ENCODE measurements at places on chromosomes 13 and 19.

GRCh38 chr19:3512562-3513228 lies 6.6 kb downstream of the FZR1 start:
- H3K27me3 ChIP-seq: no peaks in the 10 kb centered on the region
- no peak for DNase-seq
- H3K36me3 ChIP-seq: peaks cover 13% of the 10 kb centered on the region
- no peak overlapping the region for H3K27ac ChIP-seq

GRCh38 chr13:50645092-50645491 lies 198.4 kb downstream of the DLEU7 start:
- H3K27ac ChIP-seq: no peak overlapping the region
- H3K4me1 ChIP-seq: no peaks in the 10 kb centered on the region
- H3K4me3 ChIP-seq: no peak overlapping the region
- no peaks in the 10 kb centered on the region for H3K36me3 ChIP-seq
- H3K27me3 ChIP-seq: peaks cover 14% of the 10 kb centered on the region
- DNase-seq: no peak

- H3K27ac ChIP-seq: no peak overlapping the region
- H3K36me3 ChIP-seq: no peaks in the 10 kb centered on the region
- H3K27me3 ChIP-seq: no peaks in the 10 kb centered on the region
- H3K4me3 ChIP-seq: no peak overlapping the region
Measured at GRCh38 chr19:22427547-22427946, 5.4 kb upstream of the ZNF98 start.

DNA sequence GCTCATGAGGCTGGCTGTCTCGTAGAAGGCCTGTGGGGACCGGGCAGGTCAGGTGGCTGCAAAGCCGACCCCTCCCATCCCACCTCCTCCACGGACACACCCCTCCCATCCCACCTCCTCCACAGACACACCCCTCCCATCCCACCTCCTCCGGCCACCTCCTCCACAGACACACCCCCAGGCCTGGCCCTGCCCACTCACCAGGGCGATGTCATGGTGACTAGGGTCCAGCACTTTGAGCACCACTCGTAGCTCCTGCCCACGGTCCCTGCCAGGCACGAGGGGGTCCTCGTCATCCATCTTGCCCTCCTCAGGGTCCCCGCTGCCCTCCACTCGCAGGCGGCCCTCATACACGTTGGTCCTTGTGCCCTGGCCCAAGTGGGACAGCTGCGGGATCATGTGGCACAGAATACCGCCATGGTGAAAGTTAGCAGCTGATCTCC lies 18.8 kb downstream of the TYK2 start:
- H3K27me3 ChIP-seq: no peaks in the 10 kb centered on the region
- no peak for DNase-seq
- H3K36me3 ChIP-seq: peaks cover 68% of the 10 kb centered on the region
- no peaks in the 10 kb centered on the region for H3K4me1 ChIP-seq
- no peak overlapping the region for H3K4me3 ChIP-seq
- H3K27ac ChIP-seq: no peak overlapping the region

- peak; percentile 19 for DNase-seq
- no peaks in the 10 kb centered on the region for H3K36me3 ChIP-seq
- no peak overlapping the region for H3K4me3 ChIP-seq
- H3K27me3 ChIP-seq: no peaks in the 10 kb centered on the region
- H3K27ac ChIP-seq: no peak overlapping the region
- peaks cover 40% of the 10 kb centered on the region for H3K4me1 ChIP-seq
Measured at GRCh38 chr19:16585808-16586476, 13.7 kb upstream of the SLC35E1 start.

DNA sequence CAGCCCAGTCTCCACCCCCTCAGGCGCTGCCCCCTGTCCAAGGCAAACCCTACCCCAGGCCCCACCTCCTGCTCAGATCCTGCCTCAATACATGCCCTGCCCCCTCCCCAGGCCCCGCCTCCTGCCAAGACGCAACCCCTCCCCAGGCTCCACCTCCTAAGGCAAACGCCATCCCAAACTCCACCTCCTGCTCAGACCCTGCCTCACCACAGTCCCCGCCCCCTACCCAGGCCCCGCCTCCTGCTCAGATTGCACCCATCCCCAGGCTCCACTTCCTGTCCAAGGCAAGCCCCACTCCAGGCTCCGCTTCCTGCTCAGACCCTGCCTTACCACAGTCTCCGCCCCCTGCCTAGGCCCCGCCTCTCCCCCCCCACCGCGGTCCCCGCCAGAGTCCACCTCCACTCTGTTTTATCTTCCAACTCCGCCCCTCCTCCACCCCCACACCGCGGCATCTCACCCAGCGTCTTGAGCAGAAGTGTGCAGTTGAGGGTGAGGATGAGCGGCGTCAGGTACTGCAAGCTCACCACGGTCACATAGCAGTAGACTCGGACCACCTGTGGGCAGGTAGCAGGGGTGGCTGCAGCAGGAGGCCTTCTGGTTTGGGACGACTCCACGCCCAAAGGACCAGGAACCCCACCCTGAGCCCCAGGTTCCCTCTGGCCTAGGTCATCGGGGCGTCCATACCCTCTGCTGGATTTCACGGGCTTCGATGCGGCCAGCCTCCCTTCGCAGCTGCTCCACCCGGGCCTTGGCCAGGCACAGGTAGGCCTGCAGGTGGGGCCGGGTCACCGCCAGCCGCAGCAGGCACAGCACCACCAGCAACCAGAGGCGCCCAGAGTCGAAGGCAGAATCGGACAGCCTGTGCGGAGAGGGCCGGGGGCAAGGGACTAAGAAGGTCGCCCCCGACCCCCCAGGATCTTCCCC lies 17.7 kb downstream of the TMEM161A start:
- H3K4me1 ChIP-seq: no peaks in the 10 kb centered on the region
- H3K36me3 ChIP-seq: peaks cover 12% of the 10 kb centered on the region
- no peak overlapping the region for H3K27ac ChIP-seq
- no peaks in the 10 kb centered on the region for H3K27me3 ChIP-seq
- no peak overlapping the region for H3K4me3 ChIP-seq
- peak; percentile 62 for DNase-seq

- peaks cover 9% of the 10 kb centered on the region for H3K4me1 ChIP-seq
- no peak overlapping the region for H3K27ac ChIP-seq
- no peak overlapping the region for H3K4me3 ChIP-seq
- no peak for DNase-seq
Measured at GRCh38 chr19:10831987-10832938, 3.7 kb downstream of the TMED1 start.

GRCh38 chr19:49968279-49968922 lies 7.4 kb upstream of the SIGLEC11 start:
- H3K4me1 ChIP-seq: no peaks in the 10 kb centered on the region
- no peaks in the 10 kb centered on the region for H3K36me3 ChIP-seq
- no peak overlapping the region for H3K27ac ChIP-seq
- H3K4me3 ChIP-seq: no peak overlapping the region
- H3K27me3 ChIP-seq: peaks cover 8% of the 10 kb centered on the region

GRCh38 chr19:33171222-33171795 lies 22.8 kb upstream of the LRP3 start:
- H3K36me3 ChIP-seq: no peaks in the 10 kb centered on the region
- no peak overlapping the region for H3K4me3 ChIP-seq

- H3K4me3 ChIP-seq: no peak overlapping the region
- no peak overlapping the region for H3K27ac ChIP-seq
- no peaks in the 10 kb centered on the region for H3K36me3 ChIP-seq
- DNase-seq: no peak
Measured at GRCh38 chr13:79237981-79238380, 168.1 kb downstream of the RBM26 start.

GRCh38 chr13:23963184-23963931 lies 66.1 kb upstream of the C1QTNF9B start:
- H3K4me1 ChIP-seq: no peaks in the 10 kb centered on the region
- no peaks in the 10 kb centered on the region for H3K27me3 ChIP-seq
- H3K36me3 ChIP-seq: no peaks in the 10 kb centered on the region
- no peak overlapping the region for H3K27ac ChIP-seq
- DNase-seq: no peak
- no peak overlapping the region for H3K4me3 ChIP-seq

DNA sequence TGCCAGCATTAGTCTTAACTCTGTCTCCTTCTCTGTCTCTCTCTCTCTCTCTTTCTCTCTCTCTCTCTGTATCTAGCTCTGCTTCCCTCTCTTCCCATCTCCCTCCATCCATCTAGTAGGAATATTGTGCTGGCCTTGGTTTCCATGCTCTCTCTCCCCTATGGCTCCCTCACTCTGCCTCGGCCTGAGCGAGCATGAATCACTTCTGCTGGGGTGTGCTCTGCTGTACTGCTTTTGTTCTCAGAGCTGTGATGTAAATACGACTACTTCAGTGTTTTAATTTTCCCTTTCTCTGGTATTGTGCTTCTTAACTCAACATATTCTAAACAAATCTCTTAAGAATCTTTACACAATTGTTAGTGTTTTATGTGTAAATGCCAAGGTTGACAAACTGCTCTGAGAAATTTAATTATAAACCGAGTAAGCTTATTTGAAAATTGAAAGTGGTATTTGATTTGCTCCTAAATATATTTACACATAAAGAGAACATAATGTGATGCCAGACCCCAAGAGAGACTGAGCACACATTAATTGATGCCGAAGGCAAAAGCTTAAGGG lies 211.5 kb upstream of the KL start:
- H3K27ac ChIP-seq: no peak overlapping the region
- no peaks in the 10 kb centered on the region for H3K36me3 ChIP-seq
- no peak overlapping the region for H3K4me3 ChIP-seq

DNA sequence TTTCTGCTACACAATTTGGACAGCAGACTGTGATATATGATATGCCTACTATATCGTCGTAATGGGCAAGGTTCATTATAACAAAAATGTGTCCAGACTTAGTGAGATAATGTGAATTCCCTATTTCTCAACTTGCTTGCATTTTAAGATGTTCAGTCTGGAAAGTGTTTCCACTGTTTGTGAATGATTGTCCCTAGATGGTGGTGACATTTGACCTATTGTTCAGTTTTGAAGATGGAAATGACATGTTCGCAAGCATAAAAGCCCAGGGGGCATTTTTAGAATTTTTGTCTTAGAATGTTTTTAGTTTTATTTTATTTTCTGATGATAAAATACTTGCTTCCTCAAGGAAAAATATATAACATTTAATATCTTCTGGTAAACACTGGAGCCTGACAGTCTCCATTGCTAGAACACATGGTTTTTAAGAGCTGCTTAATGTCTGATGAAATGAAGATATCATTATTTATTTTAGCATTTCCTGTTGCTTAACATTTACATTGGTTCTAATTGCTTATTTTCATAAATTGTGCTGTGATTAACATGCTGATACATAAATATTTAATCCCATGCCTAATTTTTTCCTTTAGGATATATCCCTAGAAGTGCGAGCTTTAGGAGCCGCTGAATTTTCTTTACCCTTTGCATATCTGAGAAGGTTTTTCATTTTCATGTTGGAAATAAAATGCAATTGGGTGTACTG lies 27.1 kb downstream of the MBNL2 start:
- no peak for DNase-seq
- H3K27me3 ChIP-seq: no peaks in the 10 kb centered on the region
- H3K4me3 ChIP-seq: peak overlapping the region; percentile 9
- H3K27ac ChIP-seq: peak overlapping the region; percentile 87
- peaks cover 13% of the 10 kb centered on the region for H3K4me1 ChIP-seq

GRCh38 chr19:6754136-6754535 lies 13.1 kb downstream of the SH2D3A start:
- H3K27ac ChIP-seq: no peak overlapping the region
